HAP-1 (cell line): ENCODE measurements at places on chromosomes 5 and 9.

- DNase-seq = no peak
These were observed 30.5 kb downstream of the ZNF618 start for GRCh38 chr9:113906411-113907110.

- DNase-seq = no peak
These were observed 53.6 kb downstream of the SAXO1 start for GRCh38 chr9:18979367-18979766.

- peak; percentile 7 for DNase-seq
These were observed 160.2 kb downstream of the FAM170A start for GRCh38 chr5:119789406-119790117.

DNA sequence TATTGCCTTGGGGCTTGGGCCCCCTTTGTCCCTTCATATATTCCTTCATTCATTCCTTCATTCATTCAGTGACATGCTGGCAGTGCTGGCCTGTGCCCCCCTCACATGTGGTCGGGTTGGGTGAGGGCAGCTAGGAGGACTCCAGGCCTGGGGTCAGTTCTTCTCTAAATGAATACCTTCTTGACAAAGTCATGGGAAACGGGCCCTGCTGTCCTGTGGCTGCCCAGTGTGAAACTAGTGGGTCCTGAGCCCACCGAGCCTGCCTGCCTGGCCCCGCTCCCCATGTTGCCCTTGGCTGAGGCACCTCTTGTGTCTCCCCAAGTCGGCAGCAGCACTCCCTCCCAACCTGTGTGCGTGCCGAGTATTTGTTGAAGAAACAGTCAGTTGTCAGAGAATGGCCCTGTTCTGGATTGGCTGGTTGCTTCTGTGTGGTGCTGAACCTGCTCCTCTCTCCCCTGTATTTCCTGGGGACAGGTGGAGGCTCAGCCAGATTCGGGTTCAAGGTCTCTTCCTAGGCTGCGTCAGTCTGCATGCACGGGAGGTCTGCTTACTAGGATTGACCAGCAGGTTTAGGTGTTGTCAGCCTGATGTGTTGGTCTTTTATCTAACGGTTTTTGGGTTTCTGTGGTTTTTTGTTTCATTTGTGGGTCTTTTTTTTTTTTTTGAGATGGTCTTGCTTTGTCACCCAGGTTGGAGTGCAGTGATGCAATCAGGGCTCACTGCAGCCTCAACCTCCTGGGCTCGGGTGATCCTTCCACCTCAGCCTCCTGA, 3.0 kb upstream of the CEL start:
- DNase-seq = no peak

DNA sequence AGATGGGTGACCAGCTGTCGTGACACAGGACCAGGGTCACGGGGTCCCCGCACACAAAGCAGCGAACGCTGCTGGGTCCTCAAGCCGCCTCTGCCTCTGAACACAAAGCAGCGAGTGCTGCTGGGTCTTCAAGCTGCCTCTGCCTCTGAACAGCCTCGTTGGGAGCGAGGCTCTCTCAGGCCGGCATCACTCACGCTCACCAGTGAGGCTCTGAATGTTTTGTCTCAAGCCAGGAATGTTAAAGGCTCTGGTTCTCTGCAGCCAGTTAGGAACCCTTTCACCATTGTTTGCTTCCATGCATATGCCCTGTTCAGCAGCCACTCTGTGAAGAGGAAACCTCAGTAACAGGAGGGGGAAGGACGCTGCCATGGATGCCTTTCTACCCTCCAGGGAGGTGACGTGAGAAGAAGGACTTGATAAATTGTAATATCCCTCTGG, 82.7 kb upstream of the TAF11L2 start:
- no peak for DNase-seq

- no peak for DNase-seq
These were observed 795 bp upstream of the ASS1 start for GRCh38 chr9:130443840-130444492.

DNA sequence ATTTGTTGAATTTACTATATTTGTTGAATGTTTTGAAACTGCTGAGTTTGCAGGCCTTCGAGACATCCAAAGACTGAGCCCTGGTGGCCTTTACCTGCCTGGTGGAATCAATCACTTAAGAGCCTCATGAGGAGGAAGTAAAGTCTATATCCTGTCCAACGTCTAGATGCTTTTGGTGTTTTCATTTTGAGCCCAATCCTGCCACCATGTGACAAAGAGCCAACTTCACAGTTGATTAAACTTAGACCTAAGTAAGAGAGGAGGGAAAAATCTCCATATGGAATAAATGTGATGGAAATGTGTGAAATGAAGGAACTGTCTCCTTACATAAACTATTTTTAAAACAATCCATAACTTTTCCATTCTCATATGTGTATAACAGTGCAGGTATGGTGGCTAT, 220.1 kb downstream of the PRR16 start:
- DNase-seq = no peak

- DNase-seq = no peak
These were observed 22.3 kb upstream of the TLR4 start for GRCh38 chr9:117681888-117682287.

DNA sequence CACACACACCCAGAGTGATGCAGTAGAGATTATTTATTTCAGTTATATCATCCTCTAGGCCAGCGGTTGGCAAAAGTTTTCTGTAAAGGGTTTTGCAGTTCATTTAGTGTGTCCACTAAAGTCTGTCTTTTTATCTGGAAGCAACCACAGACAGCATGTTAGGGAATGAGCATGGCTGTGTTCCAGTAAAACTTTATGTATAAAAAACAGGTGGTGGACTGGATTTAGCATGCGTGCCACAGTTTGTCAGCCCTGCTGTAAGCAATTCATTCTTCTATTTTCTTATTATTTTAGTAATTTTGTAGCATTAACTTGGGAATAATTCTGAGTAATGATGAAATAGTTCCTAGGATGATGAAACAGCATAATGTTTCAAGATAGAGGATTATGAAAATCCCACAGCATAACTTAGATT, 51.7 kb downstream of the CCNH start:
- DNase-seq = no peak

GRCh38 chr9:121974421-121974820, 118.7 kb downstream of the TTLL11 start:
- DNase-seq = no peak

DNA sequence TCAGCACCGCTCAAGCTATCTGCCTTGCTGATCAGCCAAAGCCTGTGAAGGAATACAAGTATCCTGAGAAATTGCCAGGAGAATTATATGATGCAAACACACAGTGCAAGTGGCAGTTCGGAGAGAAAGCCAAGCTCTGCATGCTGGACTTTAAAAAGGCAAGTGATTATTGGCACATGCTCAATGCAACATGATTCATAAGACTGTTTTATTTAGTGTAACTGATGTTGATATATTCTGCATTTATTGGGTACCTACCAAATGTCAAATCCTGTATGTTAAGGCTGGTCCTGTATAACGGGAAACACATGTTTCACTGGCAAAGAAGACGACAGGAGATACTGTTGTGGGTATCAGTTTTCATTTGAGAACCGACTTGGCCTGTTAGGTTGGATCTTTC, 69.0 kb downstream of the ADAMTS16 start:
- DNase-seq = no peak

- no peak for DNase-seq
These were observed 78.1 kb downstream of the VCAN start for GRCh38 chr5:83549674-83550073.

DNA sequence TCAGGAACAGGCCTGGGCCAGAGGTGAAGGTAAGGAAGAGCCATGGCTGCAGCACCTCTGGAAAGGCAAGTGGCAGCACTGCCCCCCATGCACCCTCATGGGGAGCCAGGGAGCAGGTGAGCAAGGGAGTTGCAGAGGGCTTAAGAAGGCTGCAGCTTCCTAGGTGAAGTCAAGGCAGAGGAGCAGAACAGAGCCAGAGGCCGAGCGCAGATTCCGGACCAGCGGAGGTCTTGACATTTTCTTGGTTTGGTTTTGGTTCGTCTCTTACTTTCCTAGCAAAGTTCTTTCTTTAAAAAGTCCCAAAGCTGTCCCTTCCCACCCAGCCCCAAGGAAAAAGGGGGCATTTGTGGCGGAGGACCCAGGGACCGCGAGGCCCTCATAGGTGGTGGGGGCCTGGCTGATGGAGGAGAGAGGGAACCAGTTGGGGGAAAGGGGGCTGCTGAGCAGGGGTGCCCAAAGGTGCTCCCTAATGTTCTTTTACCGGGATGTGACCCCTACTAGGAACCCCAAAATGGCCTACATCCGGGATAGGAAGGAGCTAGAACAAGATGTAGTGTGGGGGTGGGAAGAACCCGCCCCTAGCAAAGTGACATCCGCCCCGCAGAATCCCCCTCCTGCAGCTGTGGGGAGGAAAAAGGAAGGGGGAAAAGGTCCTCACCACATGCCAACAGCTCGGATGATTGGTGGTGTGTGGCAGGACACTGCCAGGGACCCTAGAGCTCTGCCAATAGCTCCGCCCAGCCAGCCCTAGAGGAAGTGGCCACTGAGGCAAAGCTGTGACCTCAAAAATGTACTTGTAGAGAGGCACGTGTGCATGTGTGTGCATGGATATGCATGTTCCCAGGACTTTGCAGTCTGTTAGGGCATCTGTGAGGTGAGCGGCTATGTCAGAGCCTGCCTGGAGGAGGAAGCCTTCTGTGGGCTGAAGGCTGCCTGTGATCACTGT, 914 bp upstream of the CD72 start:
- DNase-seq = no peak

- peak; percentile 95 for DNase-seq
These were observed 168.2 kb downstream of the DAB2IP start for GRCh38 chr9:121819428-121820231.

GRCh38 chr5:7823594-7823993, 27.3 kb downstream of the CFAP90 start:
- no peak for DNase-seq

DNA sequence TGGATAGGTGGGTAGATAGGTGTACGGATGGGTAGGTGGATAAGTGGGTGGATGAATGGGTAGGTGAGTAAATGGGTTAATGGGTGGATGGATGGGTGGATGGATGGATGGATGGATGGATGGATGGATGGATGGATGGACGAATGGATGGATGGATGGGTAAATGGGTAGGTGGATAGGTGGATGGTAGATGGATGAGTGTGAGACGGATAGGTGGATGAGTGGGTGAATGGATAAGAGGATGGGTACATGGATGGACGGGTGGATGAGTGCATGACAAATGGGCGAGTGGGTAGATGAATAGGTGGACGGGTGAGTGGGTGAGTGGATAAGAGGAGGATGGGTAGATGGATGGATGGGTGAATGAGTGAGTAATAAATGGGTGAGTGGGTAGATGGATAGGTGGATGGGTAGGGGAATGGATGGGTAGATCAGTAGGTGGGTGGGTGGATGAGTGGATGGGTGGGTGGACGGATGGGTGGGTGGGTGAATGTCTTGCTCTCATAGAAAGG, 179.2 kb downstream of the FGF18 start:
- DNase-seq = no peak

DNA sequence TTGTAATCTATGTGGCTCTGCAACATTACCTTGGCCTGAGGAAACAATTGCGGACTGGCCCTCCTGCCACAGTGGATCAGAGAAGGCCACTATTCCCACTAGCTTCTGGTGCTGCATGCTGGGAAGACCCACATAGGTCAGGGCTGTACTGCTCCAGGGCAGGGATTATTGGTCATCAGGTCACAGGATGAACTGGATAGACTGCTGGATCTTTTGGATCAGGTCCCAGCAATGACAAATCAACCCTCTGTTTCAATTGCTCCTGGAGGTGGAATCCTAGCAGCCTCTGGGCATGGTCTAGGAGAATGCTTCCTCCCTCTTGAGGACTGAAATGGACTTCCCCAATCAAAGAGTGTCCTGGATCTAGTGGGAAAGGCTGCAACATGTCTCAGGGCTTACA, 66.7 kb upstream of the PHF24 start:
- DNase-seq = no peak

GRCh38 chr5:122063836-122064235, 14.2 kb downstream of the LOX start:
- DNase-seq = no peak

- no peak for DNase-seq
These were observed 252.3 kb downstream of the FANCC start for GRCh38 chr9:95065224-95065623.

GRCh38 chr5:122199146-122199545, 69.8 kb downstream of the ZNF474 start:
- DNase-seq = no peak

GRCh38 chr5:135208903-135209721, 175.1 kb upstream of the PITX1 start:
- DNase-seq = no peak

DNA sequence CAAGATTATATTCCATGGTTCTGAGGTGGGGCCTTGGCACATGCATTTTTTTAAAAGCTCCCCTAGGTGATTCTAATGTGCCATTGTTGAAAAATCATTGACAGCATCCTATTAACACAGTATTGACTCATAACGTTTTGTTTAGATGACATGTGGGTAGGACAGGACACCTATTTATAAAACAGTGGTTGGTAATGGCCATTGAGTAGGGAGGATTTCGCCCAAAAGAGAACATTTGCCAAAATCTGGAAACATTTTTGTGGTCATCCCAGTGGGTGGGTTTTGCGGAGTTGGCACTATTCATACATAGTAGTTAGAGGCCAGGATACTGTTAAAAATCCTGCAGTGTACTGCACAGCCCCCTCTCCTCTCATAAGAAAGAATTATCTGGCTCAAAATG, 6.4 kb upstream of the CHD1 start:
- no peak for DNase-seq

DNA sequence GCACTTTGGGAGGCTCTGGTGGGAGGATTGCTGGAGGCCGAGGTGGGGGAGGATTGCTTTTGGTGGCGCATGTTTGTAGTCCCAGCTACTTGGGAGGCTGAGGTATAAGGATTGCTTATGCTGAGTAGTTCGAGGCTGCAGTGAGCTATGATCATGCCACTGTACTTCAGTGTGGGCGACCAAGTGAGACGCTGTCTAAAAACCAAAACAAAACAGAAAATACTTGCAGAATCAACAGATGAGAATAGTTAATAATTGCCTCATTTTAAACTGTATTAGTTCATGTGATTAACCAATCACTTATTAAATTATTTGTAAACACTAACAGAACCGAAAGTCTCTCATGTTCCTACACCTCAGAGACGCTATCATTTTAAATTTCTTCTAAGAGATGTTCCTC, 118.1 kb downstream of the CCDC171 start:
- no peak for DNase-seq
